ENCODE measurements at places on chromosomes 1 and 21. TPM values are rescaled to one million over a fixed set of nuclear protein-coding genes. Genes with fewer than 3 reads are reported as not detected.

Gene CD5L
- 0.41 TPM for polyA plus RNA-seq

Gene OR2T2
- polyA plus RNA-seq = not detected

Gene AVPR1B
- polyA plus RNA-seq = 0.48 TPM

Gene HRNR
- polyA plus RNA-seq = 0.93 TPM

Gene CHRM3
- polyA plus RNA-seq = 6.9 TPM

Gene FCRL1
- polyA plus RNA-seq = not detected

Gene KIAA0040
- polyA plus RNA-seq = 15.1 TPM

Gene OPRD1
- 0.33 TPM for polyA plus RNA-seq

Gene MCOLN3
- polyA plus RNA-seq = 16.2 TPM

GRCh38 chr1:230495891-230496385, 69.8 kb upstream of the PGBD5 start:
- DNase-seq = no peak

DNA sequence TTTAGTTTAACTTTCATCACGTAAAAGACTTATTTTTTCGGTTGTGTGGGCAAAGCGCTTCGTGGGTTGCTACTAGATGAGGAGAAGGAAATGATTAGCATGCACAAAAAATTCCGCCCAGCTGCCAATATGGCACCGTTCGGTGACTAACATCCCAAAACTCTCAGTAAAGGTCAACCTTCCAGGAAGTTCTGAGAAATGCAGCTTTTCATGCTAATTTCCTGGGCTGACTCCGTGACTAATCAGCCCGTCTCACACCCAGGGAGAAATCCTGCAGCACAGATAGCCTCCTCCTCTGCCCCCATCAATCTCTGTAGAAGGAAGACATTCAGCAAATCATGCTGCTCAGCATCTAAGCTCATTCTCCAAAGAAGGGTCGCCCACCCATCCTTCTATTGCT, 34.1 kb downstream of the TMCO4 start:
- no peak for DNase-seq

GRCh38 chr1:2455757-2456156, 20.3 kb upstream of the PLCH2 start:
- no peak for DNase-seq

DNA sequence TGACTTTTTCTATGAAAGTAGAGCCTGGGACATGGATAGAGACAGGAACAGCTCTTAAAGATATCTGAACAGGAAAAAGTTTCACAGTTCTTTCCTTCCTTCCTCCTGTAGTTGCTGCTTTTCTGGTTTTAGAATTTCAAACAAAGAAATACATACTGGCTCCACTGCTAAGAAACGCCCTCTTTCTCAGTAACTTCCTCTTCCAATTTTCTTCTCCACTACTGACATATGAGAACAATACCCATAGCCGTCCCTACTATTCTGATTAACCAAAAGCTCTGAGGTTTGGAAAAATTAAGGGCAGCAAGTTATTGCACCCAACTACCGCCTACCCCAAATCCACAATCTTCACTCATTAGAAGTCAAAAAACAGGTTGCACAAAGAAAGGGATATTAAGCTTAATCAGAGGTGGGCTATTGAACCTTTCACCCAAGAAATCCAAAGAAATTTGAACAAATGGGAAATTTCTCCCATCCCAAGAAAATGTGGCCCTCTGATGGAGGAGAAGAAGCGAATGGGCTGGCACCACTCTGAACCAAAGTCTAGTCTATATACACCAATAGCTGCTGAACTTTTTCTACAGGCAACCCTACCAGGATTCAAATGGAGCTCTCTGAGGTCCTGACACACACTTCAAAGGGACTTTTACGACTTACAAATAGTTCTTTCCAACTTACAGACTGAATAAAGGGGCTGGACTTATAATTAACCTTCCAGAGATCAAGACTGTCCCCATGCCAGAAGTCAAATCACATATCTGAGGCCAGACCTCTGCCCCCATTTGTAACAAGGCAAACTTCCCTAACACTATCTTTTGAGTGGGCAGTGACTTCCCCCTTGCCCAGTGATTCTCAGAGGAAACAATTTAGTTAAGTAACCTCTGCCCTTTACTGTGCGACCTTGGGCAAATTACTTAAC, 1.7 kb downstream of the WASF2 start:
- no peak for DNase-seq

- no peak for DNase-seq
Observed at GRCh38 chr1:44294588-44295007, 60.5 kb downstream of the ERI3 start.

DNA sequence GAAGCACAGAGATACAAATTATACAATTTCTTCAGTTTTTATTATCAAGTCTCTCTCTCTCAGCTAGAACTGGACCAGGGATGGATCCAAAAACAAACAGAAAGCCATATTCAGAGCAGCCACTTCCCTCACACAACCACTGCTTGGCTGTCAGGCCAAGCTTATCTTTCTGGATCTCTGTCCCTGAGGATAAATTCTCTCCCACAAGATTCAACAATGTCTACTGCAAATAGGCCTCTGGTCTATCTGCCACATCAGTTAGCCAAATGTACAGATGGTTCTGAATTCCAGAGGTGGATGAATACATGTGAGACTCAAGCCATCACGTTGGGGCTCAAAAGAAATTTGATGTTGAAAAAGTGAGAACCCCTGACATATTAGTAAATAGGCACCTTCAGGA, 350.9 kb downstream of the LTN1 start:
- no peak for DNase-seq

DNA sequence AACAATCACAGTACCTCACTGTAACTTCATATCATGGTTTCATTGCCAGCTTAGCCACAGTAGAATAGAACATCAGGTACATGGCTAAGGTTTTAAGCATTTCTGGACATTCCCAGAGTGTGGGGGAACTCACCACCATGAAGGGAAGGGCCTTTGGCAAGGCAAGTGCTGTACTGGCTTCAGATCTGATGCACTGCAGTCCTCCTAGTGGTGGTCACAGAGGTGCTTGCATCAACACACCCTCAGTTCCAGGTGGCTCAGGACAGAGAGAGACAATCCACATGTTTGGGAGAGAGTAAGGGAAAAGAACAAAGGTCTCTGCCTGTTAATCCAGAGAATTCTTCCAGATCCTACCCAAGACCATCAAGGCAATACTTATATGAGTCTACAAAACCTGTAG, 528.4 kb upstream of the RGS18 start:
- DNase-seq = no peak

DNA sequence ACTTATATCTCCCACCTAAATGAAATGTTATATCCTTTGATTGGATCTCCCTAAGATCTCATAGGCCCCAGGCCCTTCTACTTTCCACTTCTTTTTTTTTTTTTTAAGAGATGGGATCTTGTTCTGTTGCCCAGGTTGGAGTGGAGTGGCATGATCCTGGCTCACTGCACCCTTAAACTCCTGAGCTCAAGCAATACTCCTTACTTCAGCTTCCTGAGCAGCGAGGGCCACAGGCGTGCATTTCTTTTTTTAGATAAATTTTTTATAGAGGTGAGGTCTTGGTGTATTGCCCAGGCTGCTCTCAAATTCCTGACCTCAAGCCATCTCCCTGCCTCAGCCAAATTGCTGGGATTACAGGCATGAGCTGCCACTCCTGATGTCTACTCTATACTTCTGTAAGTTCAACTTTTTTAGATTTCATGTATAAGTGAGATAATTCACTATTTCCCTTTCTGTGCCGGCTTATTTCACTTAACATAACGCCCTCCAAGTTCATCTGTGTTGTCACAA, 987.5 kb upstream of the NCAM2 start:
- no peak for DNase-seq

DNA sequence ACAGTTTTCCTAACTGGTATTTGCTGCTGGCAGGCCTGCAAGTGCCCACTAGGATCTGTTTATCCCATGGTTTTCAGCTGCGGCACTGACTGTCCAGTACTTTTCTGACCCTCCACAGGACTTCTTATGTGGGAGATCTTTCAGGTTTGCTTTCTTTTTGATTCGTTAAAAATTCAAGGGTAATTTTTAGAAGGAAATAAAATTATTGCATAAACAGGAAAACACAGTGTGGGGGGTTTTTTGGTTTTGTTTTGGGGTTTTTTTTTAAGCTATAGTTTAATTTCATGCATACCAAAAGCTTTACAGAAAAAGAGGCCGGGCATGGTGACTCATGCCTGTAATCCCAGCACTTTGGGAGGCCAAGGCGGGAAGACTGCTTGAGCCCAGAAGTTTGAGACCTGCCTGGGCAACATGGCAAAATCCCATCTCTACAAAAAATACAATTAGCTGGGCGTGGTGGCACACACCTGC, 3.6 kb downstream of the NIBAN1 start:
- DNase-seq = no peak

GRCh38 chr1:171345536-171345935, 31.6 kb downstream of the FMO4 start:
- DNase-seq = no peak

GRCh38 chr1:218302155-218302554, 17.1 kb downstream of the RRP15 start:
- DNase-seq = no peak

DNA sequence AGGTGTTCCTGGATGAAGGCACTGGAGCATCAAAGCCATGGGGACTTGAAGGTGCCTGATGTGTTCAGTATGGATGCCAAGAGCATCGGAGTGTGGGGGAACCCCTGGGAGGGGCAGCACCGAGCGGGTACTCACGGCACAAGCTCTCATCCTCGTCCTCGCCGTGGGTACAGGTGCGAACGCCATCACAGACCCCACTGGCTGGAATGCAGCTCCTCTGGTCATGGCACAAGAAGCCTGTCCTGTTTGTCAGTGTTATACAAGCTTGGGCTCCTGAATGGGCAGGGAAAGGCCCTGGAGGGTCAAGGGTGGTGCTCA, 6.0 kb downstream of the LDLRAD1 start:
- DNase-seq = no peak

- no peak for DNase-seq
Observed at GRCh38 chr1:244301595-244302130, 150.0 kb downstream of the ADSS2 start.

GRCh38 chr1:86205741-86206140, 49.2 kb upstream of the COL24A1 start:
- no peak for DNase-seq

- DNase-seq = no peak
Observed at GRCh38 chr1:68010090-68010489, 40.3 kb downstream of the DIRAS3 start.

DNA sequence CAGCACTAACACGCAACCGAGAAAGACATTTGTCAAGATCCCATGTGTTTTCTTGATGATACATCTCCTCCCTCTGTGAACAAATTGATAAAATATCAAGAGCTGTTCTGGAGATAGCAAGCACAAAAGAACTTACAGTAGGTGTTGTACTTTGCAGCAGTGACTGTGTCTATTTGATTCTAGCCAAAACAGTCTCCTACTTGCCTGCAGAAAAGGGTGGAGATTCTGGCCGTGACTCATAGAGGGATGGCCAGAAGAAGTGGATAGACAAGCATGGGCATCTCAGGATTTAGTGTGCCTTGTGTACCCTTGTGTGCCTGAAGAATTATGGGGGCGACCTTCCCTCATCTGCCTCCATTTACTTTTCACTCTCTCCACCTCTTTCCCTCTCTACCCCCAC, 458.4 kb upstream of the LRRC7 start:
- no peak for DNase-seq

- DNase-seq = no peak
Observed at GRCh38 chr1:231721436-231721835, 94.8 kb downstream of the DISC1 start.

- DNase-seq = no peak
Observed at GRCh38 chr1:116983678-116984077, 17.9 kb upstream of the CD101 start.

GRCh38 chr1:117843791-117844190, 85.6 kb downstream of the GDAP2 start:
- DNase-seq = no peak

DNA sequence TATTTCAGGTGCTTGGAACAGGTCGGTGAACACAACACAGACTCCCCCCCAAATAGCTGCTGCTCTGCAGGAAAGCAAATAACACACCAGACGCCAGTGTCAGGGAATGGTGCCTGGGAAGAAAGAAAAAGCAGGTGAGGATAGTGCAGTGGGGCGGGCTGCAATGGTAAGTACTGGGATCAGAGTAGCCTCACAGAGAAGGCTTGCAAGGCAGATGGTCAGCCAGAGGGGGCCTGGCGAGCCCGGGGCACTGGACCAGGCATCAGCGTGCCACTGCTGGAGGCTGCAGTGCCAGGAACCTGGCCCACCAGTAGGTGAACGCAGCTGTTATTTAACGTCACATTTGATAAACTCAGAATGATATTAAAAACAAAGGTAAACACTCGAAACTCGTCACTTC, 60.0 kb downstream of the POFUT2 start:
- DNase-seq = no peak

Measured in left renal pelvis (tissue), 4 donors.